ENCODE measurements at places on chromosomes 5 and 9. TPM values are rescaled to one million over a fixed set of nuclear protein-coding genes. Genes with fewer than 3 reads are reported as not detected.

The PCDHA12 gene
- total RNA-seq = not detected

The TLR4 gene
- 211 TPM for total RNA-seq

The LCN15 gene
- not detected for total RNA-seq

The MYOZ3 gene
- total RNA-seq = 0.88 TPM

The SPINK5 gene
- 0.06 TPM for total RNA-seq

The PLAC8L1 gene
- not detected for total RNA-seq

The PCDHB2 gene
- total RNA-seq = 2.3 TPM

The GPR21 gene
- 3.8 TPM for total RNA-seq

The TSSK1B gene
- total RNA-seq = not detected

The SLC45A2 gene
- not detected for total RNA-seq

The STKLD1 gene
- total RNA-seq = 0.49 TPM

The FRMPD1 gene
- total RNA-seq = not detected

The RNF183 gene
- not detected for total RNA-seq

The N4BP3 gene
- 35.4 TPM for total RNA-seq

The BNC2 gene
- total RNA-seq = 10.4 TPM

The SPARC gene
- 760 TPM for total RNA-seq

The POLE3 gene
- total RNA-seq = 55.3 TPM

The RASGEF1C gene
- total RNA-seq = not detected

The OR13D1 gene
- not detected for total RNA-seq

The MED22 gene
- total RNA-seq = 9.4 TPM

The DDX4 gene
- not detected for total RNA-seq

The CD180 gene
- not detected for total RNA-seq

The LVRN gene
- 0.16 TPM for total RNA-seq

The PCDHGB3 gene
- 8.4 TPM for total RNA-seq

The ARHGEF39 gene
- total RNA-seq = 0.65 TPM

The PHYHD1 gene
- 0.44 TPM for total RNA-seq

The PRDM9 gene
- total RNA-seq = not detected

The SURF1 gene
- 14.9 TPM for total RNA-seq

The PCDHA13 gene
- total RNA-seq = not detected

The DNM1 gene
- total RNA-seq = 0.69 TPM

The F2RL1 gene
- 111 TPM for total RNA-seq

The TRIM36 gene
- total RNA-seq = 0.49 TPM

The TMEFF1 gene
- 3.6 TPM for total RNA-seq

The NPR3 gene
- total RNA-seq = 0.13 TPM

The SUSD3 gene
- 0.16 TPM for total RNA-seq

The TMEM174 gene
- total RNA-seq = not detected

The VLDLR gene
- 7.4 TPM for total RNA-seq

The OLFML2A gene
- 0.32 TPM for total RNA-seq
